ENCODE measurements at places on chromosomes 7 and 10. TPM values are rescaled to one million over a fixed set of nuclear protein-coding genes. Genes with fewer than 3 reads are reported as not detected.
A peak's percentile ranks its signal among the peaks of the same experiment; 100 is the strongest.

Gene PTPRZ1
- total RNA-seq, result 0.41 TPM

Gene TRIM4
- total RNA-seq, result 6.2 TPM

Gene PNLIP
- not detected for total RNA-seq

Gene ENKUR
- total RNA-seq, result not detected

Gene SYT15B
- 0.62 TPM for total RNA-seq

Gene RASSF4
- total RNA-seq, result 91.5 TPM

Gene LGI1
- not detected for total RNA-seq

Gene CNPY1
- total RNA-seq, result not detected

Gene ACTR3C
- total RNA-seq, result 5.7 TPM

Gene GPR26
- not detected for total RNA-seq

Gene ANXA8L1
- total RNA-seq, result 0.68 TPM

DNA sequence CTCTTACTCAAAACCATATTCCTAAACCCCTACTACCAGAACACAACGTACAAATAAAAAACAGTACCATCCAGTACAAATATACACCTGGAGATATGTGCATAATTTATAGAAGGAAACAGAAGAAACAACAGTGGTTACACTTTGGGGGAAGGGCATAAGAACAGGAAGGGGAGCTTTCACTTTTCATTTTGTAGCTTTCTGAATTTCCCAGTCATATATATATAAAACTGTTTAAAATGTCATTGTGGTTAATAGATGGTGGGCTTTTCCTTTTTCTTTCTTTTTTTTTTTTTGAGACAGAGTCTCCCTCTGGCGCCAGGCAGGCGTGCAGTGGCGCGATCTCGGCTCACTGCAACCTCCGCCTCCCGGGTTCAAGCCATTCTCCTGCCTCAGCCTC is 47.2 kb downstream of the MALSU1 start:
- DNase-seq, result no peak

DNA sequence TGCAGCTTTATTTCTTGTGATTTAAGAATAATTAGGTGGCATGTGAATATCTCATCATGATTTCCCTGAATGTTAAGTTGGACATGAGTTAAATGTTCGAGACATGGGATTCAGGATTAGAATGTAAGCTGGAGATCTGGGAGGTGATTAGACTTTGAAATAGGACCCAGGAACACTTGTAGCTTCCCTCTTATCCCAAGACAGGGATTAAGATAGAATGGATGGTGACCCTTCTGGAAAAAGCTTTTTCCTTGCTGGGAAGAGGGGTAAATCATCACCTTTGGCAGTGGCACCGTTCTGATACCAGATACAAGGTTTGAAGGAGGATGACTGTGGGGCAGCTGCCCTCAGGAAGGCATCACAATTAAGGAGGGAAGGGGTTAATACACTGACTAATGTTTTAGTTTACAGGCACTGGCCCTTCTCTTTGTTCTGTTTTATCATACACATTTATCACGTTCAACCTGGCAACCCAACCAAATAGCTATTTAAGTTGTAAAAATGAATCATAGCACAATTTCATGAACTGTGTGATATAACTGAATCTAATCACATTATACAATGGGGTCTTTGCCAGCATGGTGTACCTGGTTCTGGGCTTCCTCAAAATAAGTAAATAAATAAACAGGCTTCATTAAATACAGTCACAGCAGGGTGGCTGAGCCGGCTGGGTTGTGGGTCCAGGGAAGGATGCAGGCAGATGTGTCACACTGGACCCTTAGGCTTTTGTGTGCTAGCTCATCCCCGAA is 212.7 kb downstream of the LRMDA start:
- no peak for DNase-seq

- no peak for DNase-seq
Measured at GRCh38 chr10:10330418-10330817, 687.3 kb upstream of the CELF2 start.

- DNase-seq, result no peak
Measured at GRCh38 chr10:86940677-86941076, 16.7 kb downstream of the MMRN2 start.

- no peak for DNase-seq
Measured at GRCh38 chr7:3318874-3319273, 17.8 kb downstream of the SDK1 start.

GRCh38 chr7:134504660-134505164 is 22.7 kb upstream of the AKR1B10 start:
- no peak for DNase-seq

DNA sequence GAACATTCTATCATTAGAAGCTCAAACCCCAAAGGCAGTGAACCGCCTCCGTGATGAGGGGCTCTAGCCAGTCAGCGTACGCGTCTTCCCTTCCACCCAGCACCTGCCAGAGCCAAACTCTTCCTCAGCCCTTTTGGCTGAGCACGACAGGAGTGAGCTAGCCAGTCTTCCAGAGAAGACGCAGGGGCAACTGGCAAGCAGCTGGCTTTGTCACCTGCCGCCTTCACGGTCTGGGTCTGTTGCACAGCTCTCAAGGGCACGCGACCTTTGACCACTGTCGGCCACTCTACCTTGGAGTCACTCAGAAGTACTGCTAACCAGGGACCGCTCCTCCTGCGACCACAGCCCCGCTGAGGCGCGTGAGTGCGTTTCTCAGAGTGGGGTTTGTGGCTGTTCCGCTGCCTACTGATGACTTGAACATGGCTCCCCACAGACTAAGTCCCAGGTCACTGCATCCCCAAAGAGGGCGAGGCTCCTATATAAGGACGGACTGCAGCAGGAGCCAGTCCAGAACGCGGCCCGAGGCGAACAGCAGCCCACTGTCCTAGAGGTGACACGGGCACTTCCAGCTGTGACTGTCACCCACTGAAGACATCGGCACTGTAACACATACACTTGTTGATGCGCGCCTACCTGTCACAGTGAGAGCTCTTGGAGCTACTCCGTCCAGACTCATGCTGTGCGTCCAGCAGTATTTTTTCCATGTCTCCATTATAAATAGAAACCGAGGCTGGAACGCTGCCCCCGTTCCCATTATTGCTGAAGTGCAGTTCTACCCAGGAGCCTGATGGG is 8.4 kb downstream of the BNIP3 start:
- no peak for DNase-seq

GRCh38 chr7:29599026-29599425 is 35.4 kb downstream of the PRR15 start:
- DNase-seq, result no peak

GRCh38 chr10:55460008-55460407 is 659.0 kb upstream of the PCDH15 start:
- DNase-seq, result no peak

DNA sequence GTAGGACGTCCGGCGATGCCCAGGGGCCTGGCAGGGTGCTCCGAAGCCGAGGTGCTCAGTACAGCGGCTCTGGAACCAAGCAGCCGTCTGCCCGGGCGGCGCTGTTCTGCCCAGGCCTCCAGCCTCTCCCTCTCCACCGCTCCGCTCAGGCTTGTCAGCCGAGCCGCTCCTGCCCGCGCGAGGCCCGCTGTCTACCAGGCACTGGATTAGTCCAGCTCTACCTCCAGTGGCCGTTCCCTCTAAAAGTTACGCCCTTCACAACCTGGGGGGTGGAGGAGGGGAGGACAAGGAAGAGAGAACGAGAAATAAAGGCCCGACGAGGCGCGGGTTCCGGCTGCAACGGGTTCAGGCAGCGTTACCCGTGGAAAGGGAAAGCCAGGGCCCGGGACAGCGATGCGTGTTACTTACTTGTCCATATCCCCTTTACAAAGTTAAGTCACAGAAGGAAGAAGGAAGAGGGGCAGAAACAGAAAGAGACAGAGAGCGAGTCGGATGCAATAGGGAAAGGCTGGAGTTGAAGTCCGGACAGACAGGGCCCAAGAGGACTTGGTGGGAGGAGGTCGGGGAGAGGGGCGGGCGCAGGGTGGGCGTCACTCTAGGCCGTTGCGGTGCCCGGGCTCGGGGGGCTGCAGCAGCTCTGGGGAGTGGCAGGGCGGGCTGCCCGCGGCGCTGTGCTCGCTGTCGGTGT is 2.8 kb downstream of the SP8 start:
- no peak for DNase-seq

DNA sequence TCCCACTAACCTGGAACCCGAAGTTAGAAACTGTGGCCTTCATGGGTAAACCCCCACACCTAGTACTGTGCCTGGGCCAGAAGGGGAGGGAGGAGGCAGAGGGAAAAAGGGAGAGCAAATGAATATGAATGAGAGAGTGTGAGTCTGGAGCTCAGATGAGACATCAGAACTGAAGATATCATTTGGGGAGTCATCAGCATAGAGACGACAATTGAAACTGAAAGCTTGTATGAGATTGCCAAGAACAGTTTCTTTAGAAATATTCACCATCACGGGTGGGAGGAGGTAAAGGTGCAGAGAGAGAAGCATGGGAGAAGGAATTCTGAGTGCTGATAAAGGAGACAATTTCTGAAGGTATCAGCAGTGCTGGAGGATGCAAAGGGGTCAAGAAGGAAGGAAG is 171.2 kb downstream of the GRM8 start:
- no peak for DNase-seq

- no peak for DNase-seq
Measured at GRCh38 chr7:45027774-45028114, 27.7 kb downstream of the CCM2 start.

- no peak for DNase-seq
Measured at GRCh38 chr7:8831376-8831775, 398.0 kb downstream of the NXPH1 start.

GRCh38 chr10:34181553-34182300 is 633.4 kb downstream of the PARD3 start:
- peak; percentile 70 for DNase-seq

DNA sequence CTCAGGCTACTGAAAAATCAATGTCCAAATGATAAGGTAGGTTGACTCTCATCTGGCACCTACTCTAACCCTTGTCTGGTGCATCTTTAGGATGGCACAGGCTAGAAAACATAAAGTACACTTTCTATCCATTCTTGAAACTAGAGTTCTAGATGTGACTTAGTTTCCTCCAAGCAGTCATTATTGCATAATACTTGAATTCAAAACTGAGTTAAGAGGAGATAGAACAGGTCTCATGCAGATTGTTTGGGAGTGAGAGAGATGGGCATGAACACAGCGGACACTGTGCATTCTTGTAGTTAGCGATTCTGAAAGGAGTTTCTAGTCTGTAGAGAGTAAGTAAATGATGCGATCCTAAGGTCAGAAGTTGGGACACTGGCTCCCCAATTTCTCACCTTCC is 149.2 kb downstream of the PDE1C start:
- no peak for DNase-seq

- no peak for DNase-seq
Measured at GRCh38 chr10:27619329-27619728, 115.2 kb downstream of the RAB18 start.

DNA sequence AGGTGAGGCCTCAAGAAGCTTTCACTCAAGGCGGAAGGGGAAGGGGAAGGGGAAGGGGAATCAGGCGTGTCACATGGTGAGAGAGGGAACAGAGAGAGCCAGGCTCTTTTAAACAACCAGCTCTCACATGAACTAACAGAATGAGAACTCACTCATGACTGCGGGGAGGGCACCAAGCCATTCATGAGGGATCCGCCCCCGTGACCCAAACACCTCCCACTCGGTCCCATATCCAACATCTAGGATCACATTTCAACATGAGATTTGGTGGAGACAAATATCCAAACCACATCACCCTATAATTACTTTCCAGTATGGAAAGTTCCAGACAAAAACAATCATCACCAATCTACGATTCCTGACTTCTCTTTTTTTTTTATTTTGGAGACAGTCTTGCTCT is 22.9 kb downstream of the HIP1 start:
- no peak for DNase-seq

DNA sequence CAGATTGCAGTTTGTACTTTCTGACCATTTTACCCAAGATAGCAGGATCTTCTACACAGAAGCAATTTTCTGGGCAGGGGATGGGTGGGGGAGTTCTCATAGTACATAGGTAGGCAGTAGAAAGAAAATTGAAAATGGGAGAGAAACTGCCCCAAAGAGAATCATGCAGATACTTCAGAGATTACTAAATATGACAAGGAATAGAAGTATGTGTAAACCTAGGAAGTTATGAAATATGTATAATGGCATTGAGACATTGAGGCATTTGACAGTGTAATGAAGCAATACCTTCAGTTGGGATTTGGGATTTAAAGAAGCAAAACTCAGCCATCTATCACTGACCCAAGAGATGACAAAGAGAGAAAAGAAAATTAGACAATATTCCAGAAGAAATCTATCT is 233.0 kb downstream of the PTN start:
- no peak for DNase-seq

GRCh38 chr7:2825559-2826227 is 18.4 kb downstream of the GNA12 start:
- DNase-seq, result peak; percentile 59

DNA sequence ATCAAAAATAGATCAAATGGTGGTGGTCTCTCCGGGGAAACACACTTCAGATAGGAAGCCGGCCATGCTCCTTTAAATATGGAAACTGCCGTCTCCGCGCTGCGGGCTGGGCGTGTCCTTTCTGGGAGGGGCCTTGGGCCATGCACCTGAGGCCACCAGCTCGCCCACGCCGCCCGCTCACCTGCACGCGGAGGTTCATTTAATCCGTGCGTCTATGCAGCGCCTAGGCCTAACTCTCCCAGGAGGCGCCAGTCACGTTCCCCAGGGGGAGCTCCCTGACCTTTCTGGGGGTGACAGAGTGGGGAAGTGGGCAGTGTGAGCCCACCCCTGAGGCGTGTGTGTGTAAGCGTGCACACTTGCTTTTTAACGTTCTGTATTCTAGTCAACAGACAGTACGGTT is 64.0 kb downstream of the C10orf143 start:
- no peak for DNase-seq

DNA sequence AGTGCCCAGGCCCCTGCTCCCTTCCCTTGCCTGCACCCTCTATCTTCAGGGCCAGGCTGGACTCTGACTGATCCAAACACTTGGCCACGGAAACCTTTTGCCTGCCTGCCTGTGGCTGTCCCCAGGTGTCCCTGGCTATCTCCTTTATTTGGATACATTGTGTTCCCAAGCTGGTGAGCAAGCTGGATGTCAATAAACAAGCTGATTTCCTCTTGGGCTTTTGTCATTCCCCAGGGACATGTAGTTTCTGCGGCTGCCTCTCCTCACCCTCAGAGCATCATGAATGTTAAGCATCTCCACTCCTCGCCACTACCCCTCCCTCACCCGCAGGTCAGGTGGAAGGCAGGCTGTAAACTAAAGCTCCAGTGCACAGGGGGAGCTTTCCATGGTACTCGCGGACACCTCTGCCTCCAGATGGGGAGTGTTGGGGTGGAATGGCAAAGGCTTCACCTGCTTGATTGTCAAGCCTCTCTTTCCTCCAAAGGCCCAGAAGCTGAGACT is 6.9 kb downstream of the GHRHR start:
- DNase-seq, result no peak

GRCh38 chr7:54426406-54426805 is 115.8 kb upstream of the VSTM2A start:
- no peak for DNase-seq

GRCh38 chr10:36455526-36456133 is 669.8 kb upstream of the ANKRD30A start:
- no peak for DNase-seq

GRCh38 chr10:33125111-33125510 is 167.1 kb upstream of the ITGB1 start:
- DNase-seq, result no peak
